NCI-H187 treated with DMSO at 0.1 percent for 48 hours (cell line): ENCODE measurements at places on chromosomes 2 and 18.

GRCh38 chr2:97546711-97547110, 43.0 kb downstream of the ANKRD36B start:
- DNase-seq, result no peak

DNA sequence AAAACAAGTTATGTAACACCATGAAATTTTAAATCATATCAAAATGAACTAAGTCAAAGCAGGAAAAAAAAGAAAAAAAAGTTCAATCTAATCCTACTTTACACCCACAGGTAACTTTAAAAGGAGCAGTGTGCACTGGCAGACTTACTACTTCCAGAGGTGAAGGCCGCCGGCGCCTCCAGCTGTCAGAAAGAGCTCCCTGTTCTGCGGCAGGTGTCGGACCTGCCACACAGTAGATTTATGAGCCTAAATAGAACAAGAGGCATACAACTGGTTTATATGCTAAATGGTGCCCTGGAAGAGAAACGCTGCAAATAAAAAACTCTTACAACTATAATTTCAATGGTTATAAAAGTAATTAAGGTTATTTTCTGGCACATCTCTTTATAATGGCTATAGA, 23.1 kb upstream of the PNO1 start:
- no peak for DNase-seq

DNA sequence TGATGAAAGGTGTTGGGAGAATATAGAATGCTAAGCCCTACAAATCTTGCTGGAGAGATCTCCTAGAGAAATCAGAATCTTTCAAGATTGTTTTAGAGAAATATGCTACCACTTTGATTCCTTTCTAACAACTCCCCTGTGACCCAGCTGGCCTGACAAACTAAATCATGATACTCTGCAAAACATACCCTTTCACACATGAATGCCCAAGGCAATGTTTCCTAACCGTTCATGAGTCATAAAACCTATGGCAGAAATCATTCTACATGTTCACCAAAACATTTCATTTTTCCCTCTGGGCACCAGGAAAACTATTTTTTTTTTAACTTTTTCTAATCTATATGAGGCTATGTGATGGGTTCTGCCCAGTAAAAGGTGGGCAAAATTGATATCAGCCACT, 77.8 kb upstream of the SETBP1 start:
- DNase-seq, result no peak

GRCh38 chr18:73563345-73563744, 584.3 kb downstream of the FBXO15 start:
- no peak for DNase-seq

- no peak for DNase-seq
These were observed 714.6 kb downstream of the ERBB4 start for GRCh38 chr2:211823886-211824479.

DNA sequence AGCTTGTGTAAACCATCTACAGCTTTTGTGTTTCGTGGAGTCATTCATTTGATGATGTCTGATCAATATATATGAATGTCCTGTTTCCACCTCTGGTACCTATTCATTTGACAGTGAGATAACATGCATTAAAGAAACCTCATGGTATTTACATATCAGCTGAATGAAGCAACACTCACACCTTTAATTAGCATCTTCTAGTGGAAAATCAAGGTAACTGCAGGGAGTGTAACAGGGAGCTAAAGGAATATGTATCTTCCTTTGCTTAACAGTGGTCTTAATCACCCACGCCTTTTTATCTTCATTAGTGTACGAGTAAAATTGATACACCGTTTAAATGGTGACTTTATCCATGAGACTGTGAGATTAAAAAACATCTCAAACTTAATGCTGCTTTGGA, 15.6 kb downstream of the SLC39A10 start:
- no peak for DNase-seq

- DNase-seq, result no peak
These were observed 28.2 kb downstream of the ARHGAP15 start for GRCh38 chr2:143157418-143157817.

GRCh38 chr2:152348388-152348787, 13.4 kb downstream of the FMNL2 start:
- no peak for DNase-seq

DNA sequence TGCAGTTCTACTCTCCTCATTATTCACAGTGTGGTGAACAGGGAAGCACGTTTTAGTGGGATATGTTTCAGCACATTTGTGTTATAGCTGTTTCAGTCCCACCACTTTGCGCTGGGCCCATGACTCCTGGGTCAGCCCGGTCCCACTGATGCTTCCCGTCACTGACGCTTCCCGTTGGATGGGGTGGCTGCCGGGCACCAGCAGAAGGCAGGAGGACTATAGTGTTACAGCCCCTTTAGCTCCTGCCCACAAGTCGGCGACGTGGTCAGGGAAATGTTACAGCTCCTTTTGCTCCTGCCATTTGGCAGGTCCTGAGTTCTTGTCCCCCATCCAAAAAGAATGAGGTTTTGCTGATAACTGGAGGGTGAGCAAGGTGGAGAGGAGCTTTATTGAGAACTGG, 732.2 kb downstream of the NR4A2 start:
- no peak for DNase-seq

GRCh38 chr2:225008179-225008856, 34.0 kb downstream of the DOCK10 start:
- no peak for DNase-seq

GRCh38 chr2:20225294-20226151, 593 bp upstream of the SDC1 start:
- DNase-seq, result no peak

DNA sequence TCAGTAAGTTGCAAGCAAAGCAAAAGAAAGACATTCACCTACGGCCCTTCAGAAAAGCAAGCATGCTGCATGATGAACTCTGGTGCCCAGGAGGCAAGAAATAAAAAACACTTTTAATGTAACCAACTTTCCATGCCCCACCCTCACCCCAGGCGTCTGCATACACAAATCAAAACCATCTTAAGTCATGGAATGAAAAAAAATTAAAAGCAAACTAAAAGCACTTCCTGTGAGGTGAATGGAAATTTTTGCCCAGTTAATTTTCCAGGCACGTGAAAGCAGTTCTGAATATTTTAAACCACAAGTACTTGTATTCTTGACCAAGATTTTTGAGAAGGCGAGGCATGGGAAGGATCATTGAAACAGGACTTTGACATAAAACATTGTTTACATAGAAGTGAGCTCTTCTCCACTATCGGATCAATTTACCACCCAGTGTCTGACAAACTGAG, 2.5 kb upstream of the ICOS start:
- no peak for DNase-seq

DNA sequence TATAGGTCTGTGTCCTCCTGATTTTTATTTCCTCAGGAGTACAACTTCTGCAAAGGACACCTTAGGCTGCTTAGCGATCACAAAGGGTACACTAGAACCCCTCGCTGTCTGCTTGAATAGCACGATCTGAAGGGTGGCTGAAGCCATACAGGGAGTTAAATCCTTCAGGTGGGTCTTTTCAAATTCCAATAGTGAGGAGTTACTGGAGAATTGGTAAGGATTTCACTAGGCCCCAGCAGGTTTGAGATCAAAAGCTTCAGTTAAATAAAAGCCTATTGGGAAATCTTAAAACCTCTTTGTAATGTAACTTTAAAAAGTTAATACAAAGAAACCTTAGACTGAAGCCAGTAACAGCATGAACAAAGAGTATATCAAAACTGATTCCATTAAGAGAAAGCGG, 613.1 kb downstream of the ZEB2 start:
- no peak for DNase-seq

- DNase-seq, result no peak
These were observed 172.1 kb downstream of the MREG start for GRCh38 chr2:215841175-215841816.

DNA sequence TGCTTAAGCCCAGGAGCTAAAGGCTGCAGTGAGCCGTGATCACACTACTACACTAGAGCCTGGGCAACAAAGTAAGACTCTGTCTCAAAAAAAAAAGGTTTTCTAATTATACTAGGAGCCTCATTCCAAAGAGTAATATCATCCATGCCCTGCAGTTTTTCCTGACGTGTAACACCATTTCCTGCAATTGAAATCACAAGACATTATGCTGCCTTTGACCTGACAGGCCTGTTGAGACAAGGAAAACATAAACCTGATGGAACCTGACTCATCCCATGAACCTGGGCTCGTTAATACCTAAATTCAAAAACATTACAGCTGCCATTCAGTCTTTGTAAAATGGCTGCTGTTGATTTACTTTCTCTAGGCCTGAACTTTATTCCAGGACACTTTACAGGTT, 58.7 kb upstream of the PEX13 start:
- no peak for DNase-seq
